Activated CD8-positive, alpha-beta memory T cell treated with anti-CD3 and anti-CD28 coated beads, Interleukin-2, amount 10 ng/mL, durations not matched to agents 7 days and 5 days (primary cell): ENCODE measurements at places on chromosomes 5 and 9. TPM values are rescaled to one million over a fixed set of nuclear protein-coding genes. Genes with fewer than 3 reads are reported as not detected.

DNA sequence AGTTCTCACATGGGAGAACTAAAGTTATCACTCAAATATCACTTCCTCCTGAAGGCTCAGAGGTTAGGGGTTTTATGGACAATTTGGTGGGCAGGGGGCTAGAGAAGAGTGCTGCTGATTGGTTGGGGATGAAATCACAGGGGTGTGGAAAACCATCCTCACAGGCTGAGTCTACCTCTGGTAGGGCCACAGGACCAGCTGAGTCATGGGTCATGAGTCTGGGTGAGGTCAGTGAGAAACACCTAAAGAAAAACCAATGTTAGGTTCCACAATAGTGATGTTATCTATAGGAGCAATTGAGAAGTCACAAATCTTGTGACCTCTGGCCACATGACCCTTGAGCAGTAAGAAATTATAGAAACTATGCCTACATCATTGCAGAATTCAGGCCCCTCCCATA, 203.3 kb upstream of the TARS1 start:
- H3K27ac ChIP-seq, result no peak overlapping the region
- no peaks in the 10 kb centered on the region for H3K36me3 ChIP-seq
- no peaks in the 10 kb centered on the region for H3K27me3 ChIP-seq
- DNase-seq, result no peak
- H3K4me1 ChIP-seq, result peaks cover 16% of the 10 kb centered on the region
- no peak overlapping the region for H3K4me3 ChIP-seq

Gene CDH6
- total RNA-seq, result not detected

Gene GCNT4
- total RNA-seq, result 0.41 TPM

DNA sequence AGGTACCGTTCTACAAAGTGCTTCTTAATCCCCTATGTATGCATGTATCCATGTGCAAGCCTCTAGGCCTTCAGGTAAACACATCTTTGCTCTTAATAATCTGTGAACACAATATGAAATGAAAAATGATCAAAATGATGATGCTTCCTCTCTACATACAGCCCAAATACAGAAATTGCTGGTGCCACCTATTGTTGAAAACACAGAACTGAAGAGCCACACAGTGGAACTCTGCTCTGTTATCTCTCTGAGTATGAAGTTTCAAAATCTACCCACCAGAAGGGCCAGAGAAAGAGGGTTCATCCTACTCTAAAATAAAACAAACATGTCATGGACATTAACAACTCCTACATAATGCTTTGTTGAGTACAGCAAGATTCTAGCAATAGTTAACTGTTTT, 71.3 kb downstream of the GLIS3 start:
- H3K36me3 ChIP-seq, result no peaks in the 10 kb centered on the region
- H3K27me3 ChIP-seq, result peaks cover 10% of the 10 kb centered on the region
- no peak overlapping the region for H3K27ac ChIP-seq

GRCh38 chr5:2282034-2282690, 399.4 kb upstream of the IRX4 start:
- H3K4me1 ChIP-seq, result no peaks in the 10 kb centered on the region
- no peaks in the 10 kb centered on the region for H3K27me3 ChIP-seq
- no peaks in the 10 kb centered on the region for H3K36me3 ChIP-seq
- H3K27ac ChIP-seq, result no peak overlapping the region
- DNase-seq, result no peak

DNA sequence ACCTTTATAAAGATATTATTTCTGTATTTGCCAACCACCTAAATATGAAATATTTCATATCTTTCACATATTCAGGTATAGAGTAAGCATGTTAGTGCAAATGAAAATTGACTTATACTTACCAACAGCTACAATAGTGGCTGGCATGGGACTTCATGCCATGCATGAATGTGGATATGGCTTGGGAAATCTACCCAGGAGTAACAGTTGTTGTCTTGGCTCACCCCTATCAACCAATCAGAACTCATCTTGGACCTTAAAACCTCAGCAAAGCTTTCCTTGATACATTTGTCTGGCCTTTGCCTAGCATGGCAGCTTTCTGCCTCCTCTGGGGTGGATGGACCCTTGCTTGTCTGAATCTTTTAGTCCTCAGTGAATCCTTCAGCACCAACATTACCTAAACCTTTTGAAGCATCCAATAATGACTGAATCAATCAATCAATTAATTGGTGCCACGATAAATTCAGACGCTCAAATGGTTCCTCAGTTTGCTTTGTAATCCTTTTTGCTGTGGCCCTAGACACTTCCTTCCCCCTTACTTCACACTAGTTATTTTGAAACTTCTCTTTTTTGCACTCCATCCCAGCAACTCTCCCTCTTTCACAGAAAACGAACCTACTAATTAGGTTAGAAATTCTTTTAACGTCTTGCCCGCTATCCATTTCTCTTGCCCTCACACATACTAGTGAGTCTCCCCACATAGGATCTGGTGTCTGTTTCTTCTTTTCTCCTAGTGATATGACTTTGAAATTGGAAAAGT, 132.3 kb upstream of the ZNF608 start:
- H3K27ac ChIP-seq, result no peak overlapping the region
- H3K4me3 ChIP-seq, result no peak overlapping the region
- DNase-seq, result no peak
- H3K36me3 ChIP-seq, result no peaks in the 10 kb centered on the region
- H3K4me1 ChIP-seq, result no peaks in the 10 kb centered on the region
